NT2/D1 (cell line): ENCODE measurements at places on chromosomes 3 and 15.

DNA sequence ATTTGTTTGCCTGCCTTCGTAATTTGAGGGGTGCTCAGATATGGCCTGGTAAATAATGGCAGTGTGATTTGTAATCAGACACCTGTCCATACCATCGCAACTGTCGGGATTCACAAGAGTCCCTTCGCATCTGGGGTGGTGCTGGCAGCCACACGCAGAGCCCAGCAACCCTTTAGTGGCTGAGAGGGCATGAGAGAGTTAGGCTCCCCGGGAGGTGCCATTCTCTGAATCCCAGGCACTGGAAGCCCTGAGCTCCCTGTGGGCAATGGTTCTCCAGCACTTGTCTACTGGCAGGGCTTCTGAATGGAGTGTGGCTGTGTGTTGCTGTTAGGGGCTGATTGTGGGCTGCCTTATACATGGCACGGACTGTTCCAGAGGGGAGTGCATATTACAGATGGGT is 230.1 kb downstream of the EBLN2 start:
- no peak for DNase-seq

DNA sequence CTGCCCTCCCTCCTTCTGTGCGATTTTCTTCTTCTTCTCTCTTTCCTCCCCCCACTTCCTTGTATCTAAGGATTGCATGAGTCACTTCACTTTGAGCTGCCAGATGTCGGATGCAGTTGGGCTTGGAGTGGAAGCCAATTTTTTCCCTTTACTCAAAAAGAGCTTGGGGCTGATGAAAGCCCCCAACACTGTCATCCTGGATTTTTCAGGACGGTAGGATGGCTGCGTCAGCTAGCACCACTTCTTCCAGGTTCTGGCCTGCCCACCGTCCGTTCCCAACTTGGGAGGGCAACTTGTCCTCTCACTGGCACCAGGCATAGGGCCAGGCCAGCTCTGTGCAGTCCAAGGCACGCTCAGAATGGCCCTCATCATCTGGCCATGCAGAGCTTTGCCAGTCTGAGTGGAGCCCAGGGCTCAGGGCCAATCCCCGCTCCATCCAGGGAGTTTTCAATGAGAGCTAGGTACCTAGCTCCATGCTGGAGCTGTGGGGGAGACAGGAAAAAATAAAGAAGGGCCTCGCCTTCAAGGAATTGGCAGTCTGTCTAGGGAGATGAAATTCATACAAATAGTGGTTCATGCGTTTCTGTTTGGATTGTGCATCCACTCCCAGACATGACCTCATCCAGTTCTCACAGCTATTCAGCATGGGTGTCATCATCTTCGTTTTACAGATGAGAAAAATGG is 47.7 kb upstream of the INSYN1 start:
- DNase-seq, result no peak

DNA sequence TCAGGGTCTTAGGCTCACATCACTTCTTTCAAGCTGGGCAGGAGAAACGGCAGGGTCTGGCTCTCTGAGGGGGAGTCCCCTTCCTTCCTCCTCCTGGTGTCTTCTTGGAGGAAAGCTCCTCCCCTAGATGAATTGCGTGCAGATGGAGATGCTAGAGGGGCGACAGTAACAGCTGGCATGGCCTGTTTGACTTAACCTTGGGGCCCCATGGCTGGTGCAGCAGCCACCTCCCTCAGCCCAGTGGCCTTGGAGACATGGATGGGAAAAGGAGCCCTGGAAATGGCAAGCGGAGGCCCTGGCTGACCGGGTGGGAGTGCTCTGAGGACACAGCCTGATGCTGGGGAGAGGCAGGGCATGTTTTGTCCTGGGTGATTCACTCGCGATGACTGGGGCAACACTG is 20.2 kb downstream of the PAK6 start:
- DNase-seq, result no peak

- no peak for DNase-seq
Observed at GRCh38 chr3:129112308-129113052, 9.1 kb downstream of the RAB43 start.

- DNase-seq, result no peak
Observed at GRCh38 chr3:38455639-38456430, 2.1 kb downstream of the ACVR2B start.

DNA sequence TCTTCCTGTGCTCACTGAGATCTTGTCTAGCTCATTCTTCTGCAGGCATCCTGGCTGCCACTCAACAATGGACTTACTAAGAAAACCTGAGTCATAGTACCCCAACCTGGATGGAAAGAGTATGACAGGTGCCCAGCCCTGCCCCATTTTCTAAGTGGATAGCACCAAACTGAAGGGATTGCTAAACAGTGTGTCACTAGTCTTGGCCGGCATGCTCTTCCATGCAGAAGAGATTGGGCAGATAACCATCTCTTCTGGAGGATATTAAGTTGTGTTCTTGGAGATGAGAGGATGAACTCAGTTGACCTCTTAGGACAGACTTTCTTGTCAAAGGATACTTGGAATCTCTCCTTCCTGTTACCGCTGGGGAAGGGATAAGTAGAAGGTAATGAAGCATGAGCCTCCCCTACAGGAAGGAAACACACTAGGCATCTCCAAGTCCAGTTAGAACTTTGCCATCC is 797.5 kb downstream of the AGBL1 start:
- no peak for DNase-seq

- no peak for DNase-seq
Observed at GRCh38 chr3:111164621-111165020, 93.0 kb downstream of the NECTIN3 start.

- DNase-seq, result no peak
Observed at GRCh38 chr3:17901893-17902292, 159.5 kb upstream of the TBC1D5 start.

- no peak for DNase-seq
Observed at GRCh38 chr15:46941241-46941640, 776.1 kb upstream of the SEMA6D start.

DNA sequence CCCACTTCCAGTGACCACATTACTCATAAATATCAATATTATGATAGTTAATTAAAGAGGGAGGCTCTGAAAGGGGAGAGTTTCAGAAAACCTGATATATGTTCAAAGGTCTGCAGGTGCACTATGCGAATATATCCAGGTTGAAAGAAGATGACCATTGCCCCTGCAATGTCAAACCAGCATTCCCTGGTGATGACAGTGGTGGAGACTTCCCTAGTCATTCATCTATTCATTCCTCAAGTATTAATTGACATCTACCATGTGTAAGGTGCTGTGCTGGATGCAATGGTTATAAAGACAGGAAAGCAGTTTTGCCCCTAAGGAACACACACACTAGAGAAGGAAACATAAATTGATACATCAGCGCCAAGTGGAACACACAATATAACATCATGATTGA is 588.3 kb upstream of the KCNMB2 start:
- no peak for DNase-seq

- no peak for DNase-seq
Observed at GRCh38 chr3:50164984-50165909, 10.1 kb downstream of the SEMA3F start.

DNA sequence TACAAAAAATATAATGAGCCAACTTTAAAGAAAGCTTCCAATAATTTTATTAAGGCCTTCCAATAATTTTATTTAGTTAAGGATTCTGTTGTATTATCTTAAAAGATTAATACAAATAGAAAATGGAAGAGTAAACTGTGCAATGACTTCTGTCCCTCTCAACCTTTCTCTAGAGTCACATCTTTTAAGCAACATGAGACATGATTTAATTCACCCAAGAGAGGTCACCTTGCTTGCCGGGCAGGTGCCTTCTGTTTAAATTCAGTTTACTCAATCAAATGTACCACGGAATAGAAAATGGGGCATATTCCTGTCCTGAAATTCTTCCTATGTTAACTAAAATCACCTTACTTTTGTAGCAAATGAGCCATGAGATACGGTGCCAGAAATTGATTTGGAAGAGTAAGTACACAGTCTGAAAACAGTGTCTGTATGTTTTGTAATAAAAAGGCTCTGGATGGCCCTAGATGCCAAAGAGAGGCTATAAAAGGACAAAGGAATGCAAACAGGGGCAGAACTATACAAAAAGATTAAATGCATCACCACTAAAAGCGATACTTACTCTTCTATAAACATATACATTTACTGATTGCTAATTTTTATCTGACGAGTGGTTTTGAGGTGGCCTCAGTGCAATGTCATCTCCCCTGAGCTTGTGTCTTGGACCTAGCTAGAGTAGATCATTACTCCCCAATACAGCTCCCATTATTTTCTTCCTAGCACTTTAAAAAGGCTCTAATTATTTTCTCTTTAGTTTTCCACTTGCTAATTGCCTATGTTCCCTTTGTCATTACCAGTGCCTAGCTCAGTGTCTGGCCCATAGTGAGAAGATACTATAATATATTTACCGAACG is 134.0 kb downstream of the FHIT start:
- no peak for DNase-seq

DNA sequence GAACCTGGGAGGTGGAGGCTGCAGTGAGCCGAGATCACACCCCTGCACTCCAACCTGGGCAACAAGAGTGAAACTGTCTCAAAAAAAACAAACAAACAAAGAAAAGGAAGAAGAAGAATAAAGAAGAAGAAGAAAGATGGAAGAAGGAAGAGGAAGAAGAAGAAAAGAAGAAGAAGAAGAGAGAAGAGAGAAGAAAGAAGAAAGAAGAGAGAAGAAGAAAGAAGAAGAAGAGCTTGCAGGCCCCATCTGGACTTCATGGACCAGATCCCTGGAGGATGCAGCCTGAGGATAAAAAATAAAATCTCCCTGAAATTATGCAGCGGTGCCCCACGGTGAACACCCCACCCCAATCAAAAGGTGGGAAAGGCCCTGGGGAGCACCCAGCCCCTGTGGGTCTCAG is 8.8 kb upstream of the MESP1 start:
- DNase-seq, result no peak

GRCh38 chr3:184526088-184526433 is 35.5 kb upstream of the EPHB3 start:
- DNase-seq, result peak; percentile 64

GRCh38 chr3:9214185-9214584 is 35.3 kb downstream of the SRGAP3 start:
- DNase-seq, result no peak

DNA sequence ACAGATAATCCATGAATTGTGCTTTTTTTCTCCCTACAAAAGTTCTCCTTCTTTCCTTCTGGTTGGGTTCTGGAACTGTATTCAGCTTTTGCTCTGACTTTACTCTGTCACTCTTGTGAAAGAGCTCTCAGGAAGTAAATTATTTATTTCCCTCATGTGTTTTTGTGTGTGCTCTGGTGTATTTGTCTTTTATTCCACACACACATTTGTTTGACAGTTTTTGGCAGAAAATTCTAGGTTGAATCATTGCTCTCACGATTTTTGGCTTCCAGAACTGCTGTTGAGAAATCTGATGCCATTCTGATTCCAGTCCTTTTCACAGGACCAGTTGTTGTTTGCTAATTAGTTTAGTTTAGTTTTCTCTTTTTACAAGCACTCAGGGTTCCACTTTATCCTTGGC is 172.8 kb downstream of the PLCH1 start:
- no peak for DNase-seq

DNA sequence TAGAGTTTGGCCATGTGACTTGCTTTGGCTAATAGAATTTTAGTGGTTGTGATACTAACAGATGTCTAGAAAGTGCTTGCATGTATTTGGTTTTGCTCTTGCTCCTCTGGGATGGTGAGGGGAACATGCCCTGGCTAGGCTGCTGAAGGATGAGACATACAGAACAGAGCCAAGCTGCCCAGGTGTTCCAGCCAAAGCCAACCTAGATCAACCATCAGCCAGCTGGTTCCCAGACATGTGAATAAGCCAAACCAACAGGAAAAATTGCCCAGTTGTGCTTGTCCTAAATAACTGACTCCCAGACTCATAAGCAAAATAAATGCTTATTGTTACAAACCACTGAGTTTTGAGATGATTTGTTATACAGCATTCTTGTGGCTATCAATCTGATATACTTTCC is 292.6 kb downstream of the SUCLG2 start:
- no peak for DNase-seq

- no peak for DNase-seq
Observed at GRCh38 chr3:195461594-195462307, 18.9 kb upstream of the ACAP2 start.

- no peak for DNase-seq
Observed at GRCh38 chr3:130950124-130950523, 56.2 kb downstream of the ATP2C1 start.

DNA sequence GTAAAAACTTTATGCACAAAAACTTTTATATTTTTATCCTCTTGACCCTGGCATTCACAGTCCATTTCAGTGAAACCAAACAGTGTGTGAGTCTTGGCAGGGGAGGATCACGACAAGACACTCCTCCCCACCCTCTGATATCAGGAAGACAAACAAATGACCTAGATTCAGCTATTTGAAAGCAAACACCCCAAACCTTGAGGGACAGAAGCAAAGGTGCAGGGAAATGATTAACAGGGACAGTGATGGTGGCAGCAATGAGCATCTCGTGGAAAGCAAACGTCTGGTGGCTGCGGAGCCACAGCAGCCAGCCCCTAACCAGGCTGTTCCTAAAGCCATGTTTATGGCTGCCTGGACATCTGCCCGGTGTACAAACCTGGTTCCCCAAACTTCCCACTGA is 52.1 kb downstream of the FSIP1 start:
- DNase-seq, result no peak
